ENCODE measurements at places on chromosomes 4 and X. TPM values are rescaled to one million over a fixed set of nuclear protein-coding genes. Genes with fewer than 3 reads are reported as not detected.

- no peak for DNase-seq
Measured at GRCh38 chr4:105150503-105150902, 3.8 kb downstream of the TET2 start.

DNA sequence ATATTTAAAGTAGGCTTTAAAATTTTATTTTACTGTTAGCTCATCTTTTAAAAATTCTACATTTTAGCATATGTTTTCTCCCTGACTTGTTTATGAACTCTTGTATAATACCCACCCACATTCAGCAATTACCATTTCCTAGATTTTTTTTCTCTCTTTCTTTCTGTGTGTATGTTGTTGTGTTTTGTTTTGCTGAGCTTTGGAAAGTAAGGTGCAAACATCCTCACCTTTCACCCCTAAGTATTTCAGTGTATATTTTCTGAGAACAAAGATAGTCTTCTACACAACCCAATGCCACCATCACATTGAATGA lies 18.8 kb downstream of the GRPR start:
- DNase-seq = no peak

DNA sequence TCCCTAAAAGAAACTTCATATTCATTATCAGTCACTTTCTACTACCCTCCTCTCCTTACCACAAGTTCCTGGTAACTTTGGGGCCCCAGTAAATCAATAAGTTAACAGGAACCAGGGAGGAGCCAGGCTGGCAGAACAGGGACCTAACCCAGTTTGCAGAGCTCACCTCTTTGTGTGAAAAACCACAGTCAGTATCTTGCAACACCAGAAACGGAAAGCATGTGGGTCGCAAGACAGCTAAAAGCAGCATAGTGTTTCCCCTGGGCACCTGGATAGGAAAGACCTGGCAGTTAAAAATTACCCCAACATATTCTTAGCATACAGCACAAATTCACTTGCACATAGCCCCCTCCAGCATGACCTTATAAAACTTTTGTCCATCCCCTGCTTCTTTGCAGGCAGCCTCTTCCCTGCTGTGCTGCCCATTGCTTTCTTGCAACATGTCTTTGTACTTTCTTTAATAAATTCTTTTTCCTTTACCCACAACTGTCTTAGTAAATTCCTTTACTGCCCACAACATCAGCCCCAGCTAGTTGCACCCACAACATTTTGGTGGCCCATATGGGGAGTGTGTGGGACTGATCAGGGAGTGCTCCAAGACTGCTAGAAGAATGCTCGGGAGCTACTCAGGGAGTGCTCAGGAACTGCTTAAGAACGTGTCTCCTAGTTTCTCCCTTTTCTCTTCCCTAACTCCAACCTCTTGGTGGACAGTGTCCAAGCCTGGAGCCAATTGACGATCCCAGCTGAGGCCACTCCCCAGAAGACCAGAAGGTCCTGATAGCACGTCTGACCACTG lies 83.4 kb downstream of the MSN start:
- DNase-seq = no peak

TMEM156 gene
- total RNA-seq = 240 TPM

MAGEA2B gene
- total RNA-seq = not detected

TCP11X2 gene
- total RNA-seq = not detected

ENAM gene
- not detected for total RNA-seq
